ENCODE measurements at places on chromosomes 4 and X.

GRCh38 chr4:123833171-123833643 lies 436.6 kb downstream of the SPRY1 start:
- no peak for DNase-seq

GRCh38 chr4:130530505-130530904 lies 1434.6 kb downstream of the C4orf33 start:
- DNase-seq: no peak

GRCh38 chr4:90546114-90546513 lies 418.9 kb downstream of the CCSER1 start:
- no peak for DNase-seq

DNA sequence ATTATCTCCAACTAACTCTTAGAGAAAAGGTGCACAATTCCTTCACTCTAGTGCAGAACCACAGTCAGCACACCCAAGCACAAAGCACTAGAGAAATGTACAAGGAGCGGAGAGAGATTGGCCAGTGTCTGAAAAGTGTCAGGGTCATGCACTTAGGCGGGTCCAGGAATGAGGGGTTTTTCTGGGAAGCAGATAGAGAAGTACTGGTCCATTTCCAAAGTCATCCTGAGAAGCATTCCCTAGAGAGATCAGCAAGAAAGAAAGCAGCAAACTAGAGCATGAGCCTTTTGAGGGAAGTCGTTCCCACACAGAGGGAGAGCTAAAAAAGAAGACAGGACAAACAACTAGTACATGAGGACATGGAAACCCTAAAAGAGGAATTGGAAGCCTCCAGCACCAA lies 168.1 kb upstream of the MAP3K15 start:
- DNase-seq: no peak

DNA sequence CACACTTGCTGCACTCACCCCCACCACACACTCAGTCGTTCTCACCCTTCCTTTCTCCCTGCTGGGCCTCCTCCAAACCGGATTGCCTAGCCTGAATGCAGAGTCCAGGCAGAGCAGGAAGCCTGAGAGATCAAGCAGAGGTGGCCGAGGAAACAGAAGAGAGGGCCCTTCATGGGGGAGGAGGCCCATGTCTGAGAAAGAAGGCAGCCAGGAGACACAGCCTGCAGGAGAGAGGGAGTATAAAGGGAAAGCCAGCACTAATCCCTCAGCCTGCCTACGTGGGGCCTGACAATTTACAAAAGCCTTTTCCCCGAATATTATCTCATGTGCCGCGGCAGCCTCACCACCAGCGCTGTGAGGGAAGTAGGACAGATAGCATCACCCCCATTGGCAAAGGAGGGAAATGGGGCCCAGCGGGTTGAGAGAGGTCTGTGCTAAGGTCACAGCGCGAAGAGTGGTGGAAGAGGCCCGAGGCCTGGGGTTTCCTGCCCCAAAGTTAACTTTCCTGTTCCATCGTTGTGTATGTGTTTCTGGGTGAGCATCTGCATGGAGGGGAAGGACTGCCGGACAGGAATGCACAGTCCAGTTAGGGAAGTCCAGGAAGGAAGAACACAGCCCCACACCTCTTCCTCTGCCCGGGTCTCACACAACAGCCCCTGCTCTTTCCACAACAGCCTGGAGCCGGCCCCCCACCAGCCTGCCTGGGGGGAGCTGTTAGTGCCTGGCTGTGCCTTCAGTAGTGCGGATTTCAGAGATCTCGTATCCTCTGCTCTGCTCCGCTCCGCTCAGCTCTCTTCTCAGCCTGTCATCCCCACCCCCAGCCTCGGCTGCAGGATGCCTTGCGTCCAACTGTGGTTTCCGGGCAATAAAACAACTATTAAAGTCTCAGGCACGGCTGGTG lies 50.9 kb upstream of the BCOR start:
- DNase-seq: no peak

DNA sequence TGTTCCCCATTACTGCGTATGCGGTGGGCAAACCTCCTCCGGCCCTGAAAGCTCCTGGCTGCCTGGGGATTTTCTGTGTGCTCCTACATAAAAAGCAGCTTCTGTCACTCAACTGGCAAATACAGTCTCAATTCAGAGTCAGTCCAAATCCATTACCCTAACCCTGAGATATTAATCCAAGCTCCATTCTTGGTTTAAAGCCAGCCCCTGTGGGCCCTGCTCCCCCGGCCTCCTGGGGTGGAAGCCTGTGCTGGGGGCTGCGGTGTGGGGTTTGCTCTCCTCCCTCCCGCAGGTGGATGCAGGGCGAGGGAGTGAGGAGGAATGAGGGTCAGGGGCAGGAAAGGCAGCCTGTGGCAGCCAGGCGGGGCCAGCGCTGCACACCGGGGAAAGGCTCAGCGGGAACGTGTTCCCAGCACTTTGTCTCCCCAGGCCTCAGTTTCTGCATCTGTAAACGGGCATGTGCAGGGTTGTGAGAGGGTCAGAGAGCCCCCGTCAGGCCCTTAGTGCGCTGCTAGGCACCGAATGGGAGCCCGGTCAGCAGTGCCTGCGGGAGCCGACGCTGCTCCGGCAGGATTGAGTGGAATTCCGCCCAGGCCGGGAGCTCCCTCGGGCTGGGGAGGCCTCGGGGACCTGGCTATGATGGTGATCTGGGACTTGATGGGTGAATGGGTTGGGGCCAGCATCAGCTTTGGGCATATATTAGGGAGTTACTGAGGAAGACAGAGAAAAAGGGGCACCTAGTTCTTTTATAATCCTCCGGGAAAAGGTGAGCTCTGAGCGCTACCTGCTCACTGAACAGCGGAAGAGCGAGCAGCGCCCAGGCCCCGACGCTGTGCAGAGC lies 6.3 kb upstream of the RGS12 start:
- peak; percentile 23 for DNase-seq
